ENCODE measurements at places on chromosomes 6 and 20.

DNA sequence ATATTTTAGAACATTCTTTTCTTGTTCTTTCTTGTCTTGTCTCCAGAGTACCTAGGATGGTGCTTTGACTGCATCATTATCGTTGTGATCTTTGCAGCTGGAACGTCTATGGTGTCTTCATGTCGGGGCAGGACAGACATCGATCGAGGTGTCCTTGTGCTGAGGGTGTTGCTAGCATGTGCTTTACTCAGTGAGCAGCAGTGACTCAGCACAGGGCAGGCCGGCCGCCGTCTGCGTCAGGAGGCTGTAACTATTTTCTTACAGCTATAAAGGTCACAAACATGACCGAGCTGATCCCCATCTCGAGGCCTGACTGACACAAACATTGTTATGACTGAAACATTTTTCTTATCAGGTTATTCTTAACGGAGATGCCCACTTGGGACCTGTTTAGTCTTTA, 14.9 kb upstream of the CTCFL start:
- no peak for DNase-seq

GRCh38 chr6:136544326-136544725, 5.9 kb downstream of the MAP7 start:
- no peak for DNase-seq

- no peak for DNase-seq
Measured at GRCh38 chr6:26569433-26569764, 27.4 kb upstream of the ABT1 start.

- no peak for DNase-seq
Measured at GRCh38 chr20:47936612-47937011, 151.3 kb upstream of the SULF2 start.

DNA sequence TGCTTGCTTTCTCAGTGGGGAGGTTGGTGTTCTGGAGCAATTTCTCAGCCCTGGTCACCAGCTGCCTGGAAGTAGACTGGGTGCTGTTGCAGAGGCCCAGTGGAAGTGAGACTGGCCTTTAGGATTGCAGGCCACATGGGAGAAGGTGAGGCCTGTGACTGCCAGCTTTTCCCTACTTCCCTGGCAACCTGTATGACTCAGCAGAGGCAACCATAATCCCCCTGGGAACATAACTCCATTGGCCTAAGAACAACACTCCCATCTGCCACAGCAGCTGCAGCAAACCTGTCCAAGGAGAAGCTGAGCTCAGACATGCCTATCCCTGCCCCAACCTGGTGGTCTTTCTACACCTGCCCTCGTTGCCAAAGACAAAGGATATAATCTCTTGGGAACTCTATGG, 473.5 kb upstream of the SPTLC3 start:
- no peak for DNase-seq

- DNase-seq: no peak
Measured at GRCh38 chr6:145483191-145483996, 251.9 kb downstream of the EPM2A start.
